ENCODE measurements at places on chromosomes 5 and 9.

DNA sequence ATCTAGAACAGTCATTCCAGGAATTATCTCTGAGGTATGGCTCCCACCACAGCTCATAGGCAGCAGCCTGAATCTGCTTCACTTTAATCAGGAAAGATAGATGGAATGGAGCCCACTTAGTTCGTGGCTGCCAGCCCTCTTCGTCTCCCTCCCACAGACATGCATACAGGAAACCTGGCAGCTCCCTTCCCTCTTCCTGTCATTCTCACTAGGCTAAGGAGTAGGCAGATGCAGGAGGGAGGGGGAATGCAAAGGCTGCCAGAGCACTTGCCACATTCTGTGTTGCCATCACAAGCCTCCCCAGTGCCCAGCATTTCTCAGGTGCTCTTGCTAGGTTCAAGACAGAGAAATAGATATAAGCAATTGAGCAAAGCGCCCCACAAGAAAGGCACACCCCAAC is 378.9 kb downstream of the ELAVL2 start:
- no peak for DNase-seq

GRCh38 chr9:106883626-106884190 is 20.7 kb downstream of the ZNF462 start:
- no peak for DNase-seq

- no peak for DNase-seq
Observed at GRCh38 chr5:174247301-174247700, 201.8 kb downstream of the NSG2 start.

- DNase-seq = no peak
Observed at GRCh38 chr5:37724395-37725125, 115.3 kb downstream of the GDNF start.

GRCh38 chr9:133054966-133055365 is 6.8 kb upstream of the CEL start:
- no peak for DNase-seq

GRCh38 chr5:180373454-180373853 is 20.3 kb upstream of the GFPT2 start:
- DNase-seq = no peak

DNA sequence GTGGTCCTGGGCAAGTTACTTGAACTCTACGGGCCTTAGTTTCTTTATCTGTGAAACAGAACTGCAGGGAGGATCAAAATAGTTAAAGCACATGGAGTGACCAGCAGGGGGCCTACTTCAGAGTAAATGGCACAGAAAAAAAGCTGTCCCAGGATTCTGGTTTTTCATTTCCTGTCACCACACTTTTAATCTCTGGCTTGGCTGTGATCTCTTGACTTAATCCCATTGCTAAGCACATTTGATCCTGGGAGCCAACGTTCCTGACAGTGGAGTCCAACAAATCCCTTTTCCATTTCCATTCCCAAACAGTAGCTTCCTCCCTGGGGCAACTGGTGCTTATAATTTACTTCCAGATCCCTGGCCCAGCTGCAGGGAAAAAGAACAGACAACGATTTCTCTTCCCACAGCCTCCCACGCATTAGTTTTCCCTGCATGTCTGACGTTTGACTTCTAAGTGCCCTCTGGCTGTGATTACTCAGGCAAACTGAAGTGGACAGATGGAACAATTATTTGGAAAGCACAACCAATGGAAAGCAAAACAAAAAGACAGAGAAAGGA is 136.5 kb upstream of the STK32A start:
- DNase-seq = no peak

- no peak for DNase-seq
Observed at GRCh38 chr5:13956471-13956870, 12.0 kb upstream of the DNAH5 start.

- no peak for DNase-seq
Observed at GRCh38 chr9:4514252-4515128, 24.2 kb downstream of the SLC1A1 start.

DNA sequence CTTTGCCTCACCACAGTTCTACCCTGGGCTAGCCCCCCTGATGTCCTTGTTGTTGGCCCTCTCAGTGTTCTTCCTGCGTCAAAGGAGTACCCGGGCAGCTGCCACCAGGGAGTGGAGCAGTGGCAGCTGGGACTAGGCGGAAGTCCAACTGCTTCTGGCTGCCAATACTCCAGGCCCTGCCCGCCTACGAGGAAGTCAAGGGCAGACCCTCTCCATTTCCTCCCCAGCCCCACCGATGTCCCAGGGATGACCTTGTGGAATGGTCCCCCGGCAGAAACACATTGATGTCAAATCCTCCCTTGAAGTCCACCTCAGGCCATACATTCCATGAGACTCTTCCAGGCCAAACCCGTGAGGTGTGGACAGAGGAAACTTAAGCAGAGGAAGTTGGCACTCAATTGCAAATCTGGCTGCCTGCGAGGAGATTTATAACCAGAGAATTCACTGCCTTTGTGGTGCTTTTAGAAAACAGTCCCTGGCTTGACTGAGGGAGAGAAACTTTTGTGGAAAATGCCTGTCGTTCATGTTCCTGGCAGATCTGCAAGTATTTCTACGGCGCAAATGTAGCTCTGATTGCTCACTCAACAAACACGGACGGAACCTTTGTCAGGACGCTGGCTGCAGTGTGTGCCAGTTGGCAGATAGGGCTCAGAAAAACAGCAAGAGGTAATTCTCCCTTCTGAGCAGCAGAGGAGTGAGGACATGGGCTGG is 339.7 kb downstream of the RAB3C start:
- no peak for DNase-seq

DNA sequence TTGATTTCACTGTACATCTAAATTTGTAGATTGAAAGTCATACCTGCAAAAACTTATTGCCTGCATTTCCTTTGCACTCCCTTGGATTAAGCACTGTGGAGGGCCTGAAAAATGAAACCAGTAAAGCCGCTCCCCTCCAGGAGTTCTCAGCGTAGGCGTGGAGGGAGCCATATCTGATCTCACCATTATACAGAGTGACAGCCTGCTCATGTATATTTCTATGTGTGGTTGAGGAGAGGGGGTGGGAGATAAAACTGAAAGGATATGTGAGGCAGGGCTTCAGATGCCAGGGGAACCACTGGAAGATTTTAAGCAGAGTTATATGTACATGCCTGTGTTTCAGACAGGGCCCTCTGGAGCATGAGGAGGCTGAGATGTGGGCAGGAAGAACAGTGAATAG is 303.0 kb downstream of the MSX2 start:
- no peak for DNase-seq

DNA sequence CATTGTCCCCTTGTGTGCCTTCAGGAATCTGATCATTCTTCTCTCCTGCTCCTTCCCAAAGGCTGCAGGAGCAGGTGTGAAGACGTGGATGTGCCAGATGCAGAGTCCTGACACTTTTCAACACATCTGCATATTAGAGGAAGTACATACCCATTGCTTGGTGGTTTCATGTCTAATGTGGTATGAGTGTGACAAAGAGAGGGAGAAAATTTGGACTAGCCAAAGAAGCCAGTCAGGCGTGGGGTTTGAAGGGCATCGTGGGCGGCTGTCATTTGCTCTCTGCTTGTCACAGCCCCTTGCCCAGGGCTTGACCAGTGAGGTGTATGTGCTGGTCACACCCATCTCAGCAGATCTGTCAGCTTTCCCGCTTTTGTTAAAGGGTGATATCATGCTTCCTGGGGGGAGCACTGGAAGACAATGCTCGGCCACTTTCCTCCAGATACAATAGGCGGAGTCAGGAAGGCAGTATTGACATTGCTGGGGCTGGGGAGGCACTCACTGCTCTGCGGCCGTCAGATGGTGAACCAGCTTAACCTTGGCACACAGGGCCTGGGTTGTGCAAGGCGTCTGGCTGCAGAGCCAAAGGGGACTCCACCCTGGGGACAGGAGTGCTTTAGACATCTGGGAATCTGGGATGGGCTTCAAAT is 8.6 kb downstream of the TEK start:
- DNase-seq = no peak

GRCh38 chr9:116800885-116801284 is 113.8 kb downstream of the TRIM32 start:
- no peak for DNase-seq

GRCh38 chr5:91499943-91500531 is 116.9 kb upstream of the ARRDC3 start:
- no peak for DNase-seq

DNA sequence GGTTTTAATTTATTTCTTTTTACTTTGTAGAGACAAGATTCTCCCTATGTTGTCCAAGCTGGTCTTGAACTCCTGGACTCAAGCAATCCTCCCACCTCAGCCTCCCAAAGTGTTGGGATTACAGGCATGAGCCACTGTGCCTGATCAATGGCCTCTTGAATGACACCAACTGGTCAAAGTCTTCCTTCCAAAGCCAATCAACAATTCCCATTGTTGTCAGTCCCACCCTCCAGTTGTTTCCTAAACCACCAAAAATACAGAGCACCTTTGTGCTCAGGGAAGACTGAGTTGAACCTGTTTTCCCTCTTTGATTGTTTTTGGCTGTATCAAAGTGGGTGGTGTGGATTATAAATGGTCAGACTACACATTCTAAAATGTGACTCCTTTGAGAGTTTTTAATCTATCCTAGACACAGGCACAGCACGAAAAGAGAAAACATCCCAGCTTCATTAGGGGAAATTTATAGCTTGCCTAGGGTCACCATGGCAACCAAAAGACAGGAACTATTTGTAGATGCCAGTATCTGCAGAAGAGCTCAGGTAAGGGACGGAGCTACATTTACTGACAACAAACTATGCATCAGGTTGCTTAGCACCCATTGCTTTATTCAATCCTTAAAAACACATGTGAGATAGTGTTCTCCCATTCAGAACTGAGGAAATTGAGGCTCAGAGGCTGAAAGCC is 27.6 kb upstream of the ATP6V1G1 start:
- no peak for DNase-seq

GRCh38 chr5:101429241-101429640 is 526.2 kb upstream of the ST8SIA4 start:
- no peak for DNase-seq

DNA sequence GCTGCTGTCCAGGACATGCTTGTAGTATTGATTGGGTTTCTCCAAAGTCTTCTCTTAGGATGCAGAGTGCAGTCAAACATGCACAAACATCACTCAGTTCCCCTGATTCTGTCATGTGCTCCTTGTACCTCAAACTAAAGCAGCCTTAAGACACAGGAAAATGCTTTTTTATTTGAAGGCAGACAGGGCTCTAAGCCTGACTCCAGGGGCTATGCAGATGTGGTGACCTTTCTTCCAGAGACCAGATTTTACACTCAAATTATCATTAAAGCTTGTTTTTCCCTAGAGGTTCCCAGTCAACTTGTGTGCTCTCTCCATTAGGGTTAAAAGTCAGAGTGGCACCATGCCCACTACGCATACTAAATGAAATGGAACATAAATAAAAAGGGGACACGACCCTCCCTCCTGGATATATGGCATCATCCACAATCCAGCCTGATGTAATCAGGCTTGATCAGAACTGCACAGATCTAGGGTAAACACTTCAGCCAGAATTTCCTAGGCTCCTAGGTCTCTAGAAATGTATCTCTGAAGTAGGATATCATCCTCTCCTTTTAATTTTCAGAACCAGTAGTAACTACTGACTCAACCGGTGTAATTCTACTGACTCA is 771.1 kb downstream of the NR2F1-AS1 start:
- no peak for DNase-seq

GRCh38 chr5:151684690-151685361 is 1.9 kb downstream of the SPARC start:
- DNase-seq = no peak

GRCh38 chr5:173778152-173778782 is 109.9 kb upstream of the CPEB4 start:
- DNase-seq = no peak

- DNase-seq = no peak
Observed at GRCh38 chr9:129252937-129253802, 75.1 kb upstream of the IER5L start.

DNA sequence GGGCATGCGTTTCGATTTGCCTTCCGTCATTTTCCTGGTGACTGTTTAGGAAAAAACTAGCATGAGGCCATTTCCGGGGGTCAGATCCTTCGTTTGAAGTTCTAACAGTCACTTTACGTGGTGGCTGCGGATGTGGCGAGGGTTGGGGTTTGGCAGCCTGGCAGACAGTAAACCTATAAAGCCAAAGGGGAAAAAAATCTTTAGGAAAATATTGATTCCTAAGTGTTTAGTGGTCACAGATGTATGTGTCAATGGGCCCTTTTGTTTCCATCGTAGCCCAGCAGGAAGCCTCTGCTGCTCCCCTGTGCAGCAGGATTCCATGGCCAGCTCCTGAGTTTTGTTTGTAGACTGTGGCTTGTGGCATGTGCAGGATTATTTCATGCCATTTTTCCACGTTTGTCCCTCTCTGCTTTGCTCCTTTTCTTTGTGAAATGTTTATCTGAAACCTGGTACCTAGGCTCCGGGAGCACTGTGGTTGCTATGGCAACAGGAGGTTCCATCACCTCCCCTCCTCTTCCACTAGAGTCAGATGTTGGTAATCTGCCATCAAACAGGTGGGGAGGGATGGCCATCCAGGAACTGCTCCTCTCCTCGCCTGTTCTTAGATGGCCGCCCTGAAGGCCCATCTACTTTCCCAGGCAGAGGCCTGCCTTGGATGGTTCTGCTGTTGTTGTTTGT is 202.3 kb downstream of the AOPEP start:
- no peak for DNase-seq

DNA sequence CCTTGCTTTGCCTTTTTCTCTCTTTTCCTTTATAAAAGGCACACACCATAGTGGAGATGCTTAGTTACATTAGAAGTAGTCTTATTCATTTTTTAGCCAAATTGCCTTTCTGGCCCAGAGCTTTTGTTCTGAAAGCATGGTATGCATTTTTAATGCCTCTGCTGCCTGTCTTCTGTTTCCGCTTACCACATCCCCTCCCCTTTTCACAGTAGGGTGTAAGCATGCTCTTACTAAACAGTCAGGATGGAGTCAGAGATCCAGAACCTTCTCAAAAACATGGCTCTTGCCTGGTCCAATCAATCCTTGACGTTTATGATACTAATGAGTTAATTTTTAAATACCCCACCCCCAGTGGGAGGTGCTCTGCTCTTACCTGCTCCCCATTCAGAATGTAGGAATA is 22.5 kb downstream of the PPP3R2 start:
- no peak for DNase-seq

DNA sequence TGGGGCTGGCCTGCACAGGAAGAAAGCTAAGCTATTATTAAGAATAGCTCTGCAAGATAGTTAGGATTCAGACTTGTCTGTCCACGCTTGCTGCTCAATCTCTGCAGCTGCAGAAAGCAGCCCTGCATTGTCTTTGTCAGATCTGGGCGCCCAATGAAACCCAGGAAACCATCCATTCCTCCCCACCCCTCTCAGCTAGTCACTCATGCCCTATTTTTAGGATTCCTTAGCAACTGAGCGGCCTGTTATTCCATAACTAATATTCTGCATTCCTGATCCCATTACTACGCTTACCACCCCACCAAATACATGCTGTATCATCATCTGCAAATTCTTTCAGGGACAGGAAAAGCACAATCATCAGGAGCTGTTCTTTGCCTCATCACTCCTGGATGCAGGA is 52.9 kb upstream of the APC start:
- no peak for DNase-seq

GRCh38 chr9:29144476-29144875 is 1571.2 kb upstream of the C9orf72 start:
- no peak for DNase-seq
